WTC11 (cell line): ENCODE measurements at places on chromosomes 1 and 21.

DNA sequence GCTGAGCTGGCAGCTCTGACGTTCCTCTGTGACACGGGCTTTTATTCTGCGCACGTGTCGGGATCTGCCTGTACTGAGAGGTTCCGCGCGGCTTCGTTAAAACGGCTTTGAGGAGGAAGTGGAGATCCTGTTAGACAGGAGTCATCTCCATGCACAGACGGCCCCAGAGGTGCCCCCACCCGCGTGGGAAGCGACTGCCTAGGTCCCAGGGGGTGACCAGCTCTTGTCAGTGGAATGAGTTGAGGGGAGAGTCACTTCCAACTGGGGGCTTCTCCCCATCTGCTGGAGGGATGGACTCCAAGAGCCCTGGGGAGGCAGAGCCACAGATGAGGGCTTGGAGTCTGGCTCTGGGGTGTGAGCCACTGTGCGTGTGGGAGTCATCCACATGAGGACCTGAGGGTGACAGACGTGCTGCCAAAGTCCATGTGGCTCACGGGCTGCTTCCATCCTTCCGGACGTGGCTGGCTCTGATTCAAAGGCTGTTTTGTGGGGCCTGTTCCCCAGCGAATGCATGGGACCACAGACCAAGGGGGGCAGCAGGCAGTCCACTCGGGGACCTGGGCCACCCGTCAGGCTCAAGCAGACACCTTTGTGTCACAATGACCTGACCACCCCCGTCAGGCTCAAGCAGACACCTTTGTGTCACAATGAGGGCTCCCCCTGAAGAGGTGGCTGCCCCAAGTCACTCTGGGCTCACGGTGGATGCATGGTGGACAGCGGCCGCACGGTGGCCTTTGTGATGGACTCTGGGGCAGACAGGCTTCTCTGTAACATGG lies 26.8 kb downstream of the PTTG1IP start:
- no peak for DNase-seq

- peak; percentile 23 for DNase-seq
Observed at GRCh38 chr1:38004284-38005108, 818 bp downstream of the FHL3 start.

DNA sequence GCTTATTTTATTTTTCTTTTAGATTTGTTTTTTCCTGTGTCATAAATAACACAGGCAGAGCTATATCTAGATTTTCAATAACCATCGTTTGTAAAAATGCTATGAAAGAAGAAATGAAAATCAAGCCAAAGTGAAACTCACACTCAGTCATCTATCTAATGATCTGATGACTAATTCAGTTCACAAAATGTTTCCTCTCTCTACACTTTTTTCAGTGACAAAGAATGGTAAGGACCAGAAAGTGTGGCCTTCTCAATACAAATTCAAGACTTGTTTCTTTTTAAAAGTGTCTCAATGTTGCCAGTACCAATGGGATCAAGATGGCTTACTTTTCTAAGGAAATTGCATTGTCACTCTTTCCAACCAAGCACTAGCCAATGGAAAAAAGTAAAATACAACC lies 282.8 kb upstream of the PKN2 start:
- no peak for DNase-seq

DNA sequence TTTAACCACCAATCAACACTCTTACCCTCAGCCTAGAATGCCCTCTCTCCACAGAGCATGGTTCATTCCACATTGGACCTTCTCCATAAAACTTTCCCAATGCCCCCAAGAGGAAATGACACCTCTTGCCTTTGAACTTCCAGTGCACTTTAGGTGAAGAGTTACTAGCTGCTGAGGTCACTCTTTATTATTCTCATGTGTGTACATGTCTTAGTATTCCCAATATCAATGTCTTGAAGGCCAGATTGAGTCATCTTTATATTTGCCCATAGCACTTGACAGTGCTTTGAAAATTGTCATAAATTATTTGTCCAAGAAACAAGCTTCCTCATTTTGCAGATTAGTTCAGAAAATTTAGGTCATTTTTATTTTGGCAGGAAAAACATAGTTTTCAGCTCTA lies 8.1 kb upstream of the DNASE2B start:
- DNase-seq, result no peak
